ENCODE measurements at places on chromosomes 4 and X.

GRCh38 chr4:66252291-66252690 is 582.0 kb upstream of the EPHA5 start:
- no peak for DNase-seq

DNA sequence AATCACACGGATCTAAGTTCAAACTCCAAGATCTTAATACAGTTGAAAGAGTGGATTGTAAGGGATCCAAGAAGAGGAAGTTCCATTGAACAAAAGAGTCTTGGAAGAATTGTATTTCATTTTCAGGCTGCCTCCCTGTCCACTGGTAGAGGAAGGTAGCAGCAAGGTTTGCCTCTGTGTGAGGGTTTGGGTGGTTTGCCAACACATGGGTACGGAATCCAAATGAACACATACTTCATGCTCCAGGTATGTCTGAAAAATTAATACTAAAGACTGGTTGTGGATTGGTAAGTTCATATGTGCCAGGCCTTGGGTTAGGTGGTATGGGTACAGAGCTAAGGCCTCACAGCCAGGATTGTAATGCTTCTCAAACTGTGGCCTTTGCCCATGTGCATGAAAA is 523.6 kb upstream of the BOD1L1 start:
- DNase-seq = no peak

DNA sequence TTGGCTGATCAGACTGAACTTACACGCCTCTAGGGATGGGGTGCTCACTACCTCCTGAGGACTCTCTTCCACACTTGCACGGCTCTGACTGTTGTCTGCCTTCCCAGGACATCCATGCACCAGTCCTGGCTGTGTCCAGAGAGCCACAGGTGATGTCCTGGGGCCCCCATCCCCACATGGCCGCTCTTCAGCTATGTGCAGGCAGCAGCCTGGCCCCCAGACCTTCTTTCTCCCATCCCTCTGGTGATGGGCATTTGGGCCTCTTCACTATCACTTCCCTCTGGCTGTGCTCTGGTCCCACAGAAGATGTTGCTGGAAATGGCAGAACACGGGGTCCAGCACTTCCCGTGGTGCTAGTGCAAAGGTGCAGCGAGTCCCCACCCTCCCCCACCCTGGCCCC is 40.9 kb upstream of the HMX1 start:
- no peak for DNase-seq

DNA sequence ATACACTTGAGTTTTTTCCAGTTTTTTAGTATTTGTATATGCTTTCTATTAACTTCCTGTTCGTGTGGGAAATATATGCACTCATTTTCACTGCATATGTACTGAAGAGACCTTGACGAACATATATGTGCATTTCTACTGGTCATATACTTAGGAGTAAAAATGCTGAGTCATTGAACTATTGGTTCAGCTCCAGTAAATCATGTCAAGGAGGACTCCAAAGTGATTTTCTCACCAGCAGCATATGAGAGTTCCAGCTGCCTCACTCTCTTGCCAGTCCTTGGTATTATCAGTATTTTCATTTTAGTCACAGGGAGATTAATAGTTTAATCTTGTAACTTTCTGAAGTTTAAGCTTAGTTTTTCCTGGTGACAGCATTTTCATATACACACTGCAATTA is 2750.2 kb downstream of the ARAP2 start:
- DNase-seq = no peak

DNA sequence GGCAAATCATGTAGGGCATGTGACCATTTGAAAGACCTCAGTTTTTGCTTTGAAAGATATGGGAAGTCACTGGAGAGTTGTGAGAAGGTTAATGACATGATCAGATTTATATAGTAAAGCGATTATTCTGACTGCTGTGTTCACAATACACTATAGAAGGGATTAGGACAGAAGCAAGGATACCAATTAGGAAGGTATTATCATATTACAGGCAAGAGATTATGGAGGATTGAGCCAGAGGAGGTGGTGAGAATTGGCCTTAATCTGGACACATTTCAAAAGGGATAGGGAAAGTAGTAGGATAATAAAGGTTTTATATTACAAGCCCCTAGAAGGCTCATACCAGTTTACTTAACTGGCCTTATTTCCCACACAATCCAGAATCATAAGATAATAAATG is 124.9 kb upstream of the POF1B start:
- no peak for DNase-seq

- no peak for DNase-seq
Measured at GRCh38 chr4:108940149-108940548, 177.3 kb upstream of the ETNPPL start.

DNA sequence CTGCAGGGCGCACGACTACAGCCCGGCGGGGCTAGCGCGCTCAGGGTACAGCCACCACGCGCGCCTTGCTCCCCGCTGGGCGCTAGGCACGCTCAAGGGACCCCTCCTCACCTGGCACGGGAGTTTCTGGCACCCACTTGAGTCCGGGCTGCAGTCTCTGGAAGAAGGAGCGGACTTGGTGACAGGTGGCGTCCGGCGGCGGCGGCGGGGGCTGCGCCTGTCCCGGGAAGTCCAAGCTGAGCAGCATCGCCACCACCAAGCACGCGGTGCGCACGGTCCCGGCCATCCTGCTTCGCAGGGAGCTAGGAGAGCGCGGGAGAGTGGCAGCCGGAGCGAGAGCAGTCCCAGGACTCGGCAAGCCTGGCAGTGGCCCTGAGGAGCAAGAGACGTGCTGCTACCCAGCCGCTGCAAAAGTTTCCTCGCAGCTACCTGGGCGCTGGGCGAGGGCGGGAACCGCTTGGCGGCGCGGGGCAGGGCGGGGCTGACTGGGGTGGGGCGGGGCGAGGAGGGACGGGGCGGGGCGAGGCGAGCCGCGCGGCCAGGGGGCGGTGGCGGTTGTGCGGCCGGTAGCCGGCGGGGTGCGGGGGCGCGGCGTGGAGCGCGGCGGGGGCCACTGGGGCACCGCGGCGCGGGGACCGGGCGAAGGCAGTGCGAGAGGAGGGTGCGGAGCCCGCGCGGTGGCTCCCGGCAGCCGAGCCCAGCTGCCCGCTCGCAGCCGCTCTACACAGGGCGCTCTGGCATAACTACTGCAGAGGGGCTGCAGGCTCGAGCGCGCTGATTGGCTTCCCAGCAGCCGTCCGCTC is at the start of gene GPC3:
TSS of gene GPC3 (minus strand) at position 431 of the 803 bp plus-strand sequence.
- DNase-seq = no peak

- DNase-seq = no peak
Measured at GRCh38 chr4:1364217-1364616, 17.2 kb downstream of the UVSSA start.

GRCh38 chr4:26141911-26142638 is 178.7 kb upstream of the RBPJ start:
- no peak for DNase-seq

DNA sequence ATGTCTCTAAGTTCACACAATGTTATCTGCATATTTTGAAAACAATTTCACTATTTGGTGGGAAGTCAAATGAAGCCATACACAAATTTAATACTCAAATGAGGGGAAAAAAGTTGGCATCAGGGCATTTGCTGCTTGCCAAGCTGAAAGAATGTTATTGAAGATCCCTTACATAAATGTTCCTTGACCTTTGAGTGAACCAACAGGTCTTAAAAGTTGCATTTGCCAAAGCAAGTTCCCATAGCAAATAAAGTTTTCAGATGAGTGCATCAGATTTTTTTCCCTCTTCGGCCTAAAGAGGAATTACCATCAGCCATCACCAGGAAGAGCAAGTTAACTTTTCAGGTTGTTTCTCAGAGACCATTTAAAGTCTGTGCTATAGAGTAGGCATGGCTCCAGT is 115.9 kb downstream of the COX18 start:
- no peak for DNase-seq

- DNase-seq = no peak
Measured at GRCh38 chr4:1109333-1109732, 4.0 kb downstream of the RNF212 start.

GRCh38 chr4:88803600-88804096 is 106.0 kb upstream of the NAP1L5 start:
- DNase-seq = peak; percentile 76

DNA sequence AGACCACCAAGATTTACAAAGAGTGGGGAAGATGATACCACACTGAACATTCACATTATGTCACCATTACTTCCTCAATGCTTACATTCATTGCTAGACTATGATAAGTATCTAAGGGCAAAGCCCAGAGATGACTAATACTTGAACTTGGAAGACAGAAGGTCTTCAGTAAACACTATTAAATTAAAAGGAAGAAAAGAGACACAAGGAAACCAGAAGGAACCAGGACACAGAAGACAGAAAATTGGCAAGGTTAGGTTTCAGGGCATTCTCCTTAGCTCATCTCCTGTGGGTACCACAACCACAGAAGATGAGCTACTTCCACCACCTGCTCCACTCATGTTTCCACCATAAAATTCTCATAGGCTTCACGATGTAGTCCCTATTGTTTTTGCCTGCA is 64.9 kb downstream of the NLGN4X start:
- DNase-seq = no peak

GRCh38 chr4:150976478-150977118 is 38.5 kb downstream of the LRBA start:
- DNase-seq = no peak

- DNase-seq = no peak
Measured at GRCh38 chrX:925652-926061, 286.8 kb downstream of the CRLF2 start.

GRCh38 chrX:84155938-84156337 is 32.1 kb downstream of the RPS6KA6 start:
- DNase-seq = no peak

DNA sequence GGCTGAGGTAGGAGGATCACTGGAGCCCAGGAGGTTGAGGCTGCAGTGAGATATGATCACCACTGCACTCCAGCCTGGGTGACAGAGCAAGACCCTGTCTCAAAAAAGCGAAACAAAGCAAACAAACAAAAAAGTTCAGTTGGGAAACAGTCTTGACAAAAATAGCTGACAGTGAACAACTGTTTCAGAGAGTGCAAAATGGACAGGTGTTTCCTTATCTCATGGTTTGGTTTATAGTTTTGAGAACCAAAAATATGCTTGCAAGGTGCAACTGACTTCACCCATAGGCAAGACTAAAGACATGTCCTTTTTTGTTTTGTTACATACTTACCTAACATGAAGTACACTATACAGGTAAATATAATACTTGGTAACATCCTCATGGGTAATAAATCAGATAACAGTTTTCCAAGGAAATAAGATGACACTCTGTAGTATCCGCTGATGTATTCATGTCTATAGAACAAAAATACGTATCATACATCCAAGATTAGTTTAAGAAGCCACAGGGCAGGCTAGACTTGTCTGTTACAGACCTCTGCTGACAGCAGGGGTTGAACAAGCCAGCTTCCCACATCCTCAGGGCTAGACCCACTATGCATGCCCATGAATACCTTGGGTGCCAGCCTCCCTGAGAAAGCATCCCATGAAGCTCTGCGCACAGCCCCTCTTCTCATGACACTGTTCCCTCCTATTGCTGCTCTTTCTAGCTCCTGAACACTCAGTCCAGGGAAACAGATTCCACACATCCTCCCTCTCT is 59.3 kb downstream of the ABCG2 start:
- DNase-seq = no peak

DNA sequence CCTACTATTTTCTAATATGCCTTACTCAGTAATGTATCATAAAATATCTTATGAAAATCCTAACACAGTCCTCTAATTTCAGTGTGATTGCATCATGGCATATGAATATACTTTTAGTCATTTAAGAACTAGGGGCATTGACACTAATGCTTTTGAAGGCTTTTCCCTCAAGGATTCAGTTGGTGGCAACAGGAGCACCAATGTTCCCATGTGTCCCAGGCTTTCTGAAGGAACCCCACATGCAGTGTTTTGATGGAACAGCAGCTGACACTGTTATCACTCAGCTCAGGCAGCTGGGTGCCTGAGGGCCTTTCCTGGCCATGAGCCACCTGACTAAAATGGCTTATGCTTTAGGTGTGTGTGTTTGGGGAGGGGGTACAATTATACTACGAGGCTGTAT is 348.3 kb downstream of the ARHGAP24 start:
- DNase-seq = no peak

DNA sequence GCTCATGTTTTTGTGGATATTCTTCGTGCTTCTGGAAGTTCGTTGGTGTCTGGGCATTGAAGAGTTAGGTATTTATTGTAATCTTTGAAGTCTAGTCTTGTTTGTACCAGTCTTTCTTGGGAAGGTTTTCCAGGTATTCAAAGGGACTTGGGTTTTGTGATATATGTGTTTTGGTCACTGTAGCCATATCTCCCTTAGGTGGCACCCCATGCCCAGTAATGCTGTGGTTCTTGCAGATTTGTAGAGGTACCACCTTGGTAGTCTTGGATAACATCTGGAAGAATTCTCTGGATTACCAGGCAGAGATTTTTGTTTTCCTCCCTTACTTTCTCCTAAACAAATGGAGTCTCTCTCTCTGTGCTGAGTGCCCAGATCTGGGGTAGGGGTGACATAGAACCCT is 184.1 kb downstream of the TEX13C start:
- no peak for DNase-seq

- DNase-seq = no peak
Measured at GRCh38 chrX:40021647-40022046, 76.1 kb downstream of the BCOR start.

DNA sequence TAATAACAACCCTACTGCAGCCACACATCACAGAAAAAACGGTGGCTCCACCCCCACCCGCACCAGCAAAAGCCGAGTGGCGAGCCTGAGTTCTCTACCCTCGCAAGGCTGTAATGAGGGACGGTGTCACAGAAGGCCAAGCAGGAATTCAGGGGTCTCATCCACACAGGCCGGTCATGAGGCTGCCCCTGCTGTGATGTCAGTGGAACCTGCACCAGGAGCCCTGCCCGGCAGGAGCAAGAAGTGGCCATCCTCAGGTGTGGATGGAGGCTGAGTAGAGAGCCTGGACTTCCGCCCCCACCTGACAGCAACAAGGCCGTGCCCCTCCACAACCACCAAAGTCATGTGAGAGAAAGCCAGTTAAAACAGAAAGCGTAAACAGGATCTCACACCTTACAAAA is 20.6 kb downstream of the LYAR start:
- DNase-seq = no peak

- DNase-seq = no peak
Measured at GRCh38 chr4:65589331-65589730, 81.0 kb downstream of the EPHA5 start.

DNA sequence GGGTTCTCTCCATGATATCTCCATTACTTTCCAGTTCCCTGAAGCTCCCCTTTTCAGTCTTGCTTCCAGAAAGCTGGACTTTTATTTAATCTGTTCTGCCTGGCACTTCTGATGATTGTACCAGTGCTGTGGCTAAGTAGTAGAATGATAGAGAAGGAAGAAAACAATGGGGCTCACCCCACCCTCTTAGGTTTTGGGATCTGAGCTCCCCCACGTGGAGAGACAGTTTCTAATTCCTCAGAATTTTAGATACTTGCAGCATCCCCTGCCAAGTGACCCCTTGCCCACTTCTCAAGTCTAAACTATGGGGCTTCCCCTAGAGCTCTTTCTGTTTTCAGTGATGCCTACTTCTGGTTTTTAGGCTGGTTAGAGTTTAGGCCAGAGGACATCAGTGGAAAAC is 73.9 kb downstream of the GC start:
- DNase-seq = no peak

DNA sequence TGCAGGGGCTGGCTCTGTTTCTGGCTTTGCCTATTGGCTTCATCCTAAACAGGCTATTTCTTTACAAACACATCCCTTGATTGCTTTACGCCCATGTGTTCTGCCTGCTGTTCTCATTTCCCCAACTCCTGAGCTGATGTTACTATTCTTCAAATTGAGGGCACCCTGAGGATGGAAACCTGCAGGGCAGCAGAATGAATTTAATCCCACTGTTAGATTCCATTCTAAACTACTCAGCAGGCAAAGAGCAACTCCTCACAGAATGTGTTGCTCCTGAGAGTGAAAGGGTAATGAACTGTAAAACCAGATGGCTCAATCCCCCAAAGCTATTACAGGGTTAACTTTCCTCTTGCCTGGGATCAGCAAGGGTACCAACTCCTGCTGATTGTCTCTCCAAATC is 75.7 kb downstream of the ANKRD50 start:
- no peak for DNase-seq

Measured in AG09319 (cell line).